ENCODE measurements at places on chromosomes 7 and 10.

- no peak for DNase-seq
These were observed 234.1 kb upstream of the KMT2E start for GRCh38 chr7:104779888-104780287.

- DNase-seq: no peak
These were observed 89.5 kb upstream of the AUTS2 start for GRCh38 chr7:69508736-69509135.

DNA sequence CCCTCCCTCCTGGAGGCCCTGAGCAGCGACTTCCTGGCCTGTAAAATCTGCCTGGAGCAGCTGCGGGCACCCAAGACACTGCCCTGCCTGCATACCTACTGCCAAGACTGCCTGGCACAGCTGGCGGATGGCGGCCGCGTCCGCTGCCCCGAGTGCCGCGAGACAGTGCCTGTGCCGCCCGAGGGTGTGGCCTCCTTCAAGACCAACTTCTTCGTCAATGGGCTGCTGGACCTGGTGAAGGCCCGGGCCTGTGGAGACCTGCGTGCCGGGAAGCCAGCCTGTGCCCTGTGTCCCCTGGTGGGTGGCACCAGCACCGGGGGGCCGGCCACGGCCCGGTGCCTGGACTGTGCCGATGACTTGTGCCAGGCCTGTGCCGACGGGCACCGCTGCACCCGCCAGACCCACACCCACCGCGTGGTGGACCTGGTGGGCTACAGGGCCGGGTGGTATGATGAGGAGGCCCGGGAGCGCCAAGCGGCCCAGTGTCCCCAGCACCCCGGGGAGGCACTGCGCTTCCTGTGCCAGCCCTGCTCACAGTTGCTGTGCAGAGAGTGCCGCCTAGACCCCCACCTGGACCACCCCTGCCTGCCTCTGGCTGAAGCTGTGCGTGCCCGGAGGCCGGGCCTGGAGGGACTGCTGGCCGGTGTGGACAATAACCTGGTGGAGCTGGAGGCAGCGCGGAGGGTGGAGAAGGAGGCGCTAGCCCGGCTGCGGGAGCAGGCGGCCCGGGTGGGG, 2.2 kb downstream of the TRIM56 start:
- no peak for DNase-seq

DNA sequence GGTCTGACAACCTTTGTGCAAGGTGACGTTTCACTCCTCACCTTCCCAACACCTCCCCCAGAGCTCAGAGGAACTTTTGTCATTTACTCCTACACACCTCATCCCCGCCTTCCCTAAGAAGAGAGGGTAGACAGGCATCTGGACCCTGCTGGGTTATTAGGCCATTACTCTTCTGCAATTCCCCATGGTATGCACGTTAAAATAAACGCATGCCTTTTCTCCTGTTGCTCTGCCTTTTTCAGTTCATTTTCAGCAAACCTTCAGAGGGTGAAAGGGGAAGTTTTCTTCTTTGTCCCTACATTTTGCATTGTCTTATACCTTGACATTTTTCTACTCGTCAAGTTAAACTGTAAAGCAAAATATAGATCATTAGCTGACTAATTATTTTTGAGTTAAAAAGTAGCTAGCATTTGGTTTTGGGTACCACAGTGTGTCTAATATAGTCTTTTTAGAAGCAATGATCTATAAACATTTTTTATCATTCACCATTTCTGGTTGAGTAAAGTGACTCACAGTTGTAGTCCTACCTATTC, 10.5 kb upstream of the EDRF1 start:
- no peak for DNase-seq

GRCh38 chr10:125231116-125231812, 70.9 kb upstream of the CTBP2 start:
- peak; percentile 95 for DNase-seq

- peak; percentile 42 for DNase-seq
These were observed 462.8 kb upstream of the ZWINT start for GRCh38 chr10:56823849-56824248.

DNA sequence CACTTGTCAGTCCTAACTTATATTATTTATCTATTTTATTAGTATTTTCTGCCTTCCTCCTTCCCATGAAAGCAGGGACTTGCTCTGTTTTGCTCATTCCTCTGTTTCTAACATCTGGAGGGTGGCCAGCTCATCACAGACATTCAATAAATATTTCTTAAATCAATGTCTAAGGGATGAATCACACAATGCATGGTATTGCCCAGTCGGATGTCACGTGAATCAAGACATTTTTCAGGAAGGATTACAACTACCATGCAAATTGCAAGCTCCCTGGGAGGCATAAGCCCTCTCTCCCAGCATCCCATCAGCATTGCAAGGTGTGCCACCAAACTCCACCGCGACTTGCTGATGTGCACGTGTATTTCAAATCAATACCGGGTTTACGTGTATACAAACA, 146.6 kb upstream of the RNF32 start:
- DNase-seq: no peak

DNA sequence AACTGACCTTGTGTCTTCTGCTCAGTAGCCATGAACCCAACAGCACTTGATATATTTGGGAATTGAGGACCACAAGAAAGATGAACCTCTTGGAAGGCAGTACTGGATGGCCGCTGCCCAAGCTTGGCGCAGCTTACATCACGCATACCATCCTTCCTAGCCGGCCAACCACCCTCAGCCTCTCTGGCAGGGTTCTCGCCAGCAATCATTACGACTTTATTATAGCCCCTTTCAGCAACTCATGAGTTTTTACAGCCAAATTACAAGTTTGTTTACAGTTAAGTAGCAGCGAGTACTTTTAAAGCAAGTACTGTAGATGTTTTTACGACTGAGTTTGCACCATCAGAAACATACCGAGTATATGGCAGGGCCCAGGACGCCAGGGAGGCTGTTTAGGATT, 769.1 kb downstream of the SUGCT start:
- DNase-seq: no peak

- DNase-seq: no peak
These were observed 106.4 kb downstream of the CAMK1D start for GRCh38 chr10:12455766-12456165.

DNA sequence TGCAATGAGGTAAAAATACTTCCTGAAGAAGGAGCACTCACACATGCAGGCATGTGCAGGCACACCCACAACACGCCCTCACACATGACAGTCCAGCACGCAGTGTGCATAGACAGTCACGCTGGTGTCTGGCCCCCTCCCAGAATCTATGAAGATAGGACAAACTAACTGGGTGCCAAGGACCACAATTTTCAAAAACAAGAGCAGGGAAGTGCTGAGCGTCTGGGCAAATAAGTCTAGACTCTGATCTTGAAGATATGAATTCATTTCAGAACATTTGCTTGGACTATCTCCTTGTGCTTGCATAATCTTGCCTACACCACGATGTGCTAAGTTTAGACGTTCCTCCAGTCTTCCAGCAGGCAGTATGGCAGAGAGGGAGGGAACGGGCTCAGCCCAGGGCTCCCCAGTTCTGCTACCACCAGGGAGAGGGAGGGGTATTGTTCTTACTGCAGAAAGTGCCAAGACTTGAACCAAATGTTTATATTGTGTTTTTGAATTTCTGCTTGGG, 276.5 kb upstream of the KLF6 start:
- no peak for DNase-seq

DNA sequence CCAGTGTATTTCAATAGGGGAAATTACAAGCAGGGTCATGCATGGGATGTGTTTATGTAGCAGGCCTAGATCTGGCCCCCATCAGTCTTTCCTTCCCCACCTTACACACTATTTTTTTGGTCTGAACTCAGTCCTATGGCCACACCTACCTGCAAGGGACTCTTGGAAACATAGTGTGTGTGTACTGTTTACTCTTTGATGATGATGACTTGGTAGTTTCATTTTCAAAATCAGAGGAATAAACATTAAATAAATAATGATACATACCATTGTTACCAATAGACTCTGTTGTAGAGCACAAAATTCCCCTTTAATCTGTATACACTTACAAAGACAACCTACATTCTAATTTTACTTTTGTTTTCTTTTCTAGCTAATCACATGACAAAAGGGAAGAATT, 191.0 kb downstream of the ZEB1 start:
- no peak for DNase-seq

GRCh38 chr7:138036135-138036534, 34.2 kb upstream of the CREB3L2 start:
- no peak for DNase-seq
